ENCODE measurements at places on chromosomes 12 and 14. TPM values are rescaled to one million over a fixed set of nuclear protein-coding genes. Genes with fewer than 3 reads are reported as not detected.

- H3K4me3 ChIP-seq = no peak overlapping the region
- H3K27ac ChIP-seq = no peak overlapping the region
- DNase-seq = no peak
- H3K4me1 ChIP-seq = no peaks in the 10 kb centered on the region
- H3K36me3 ChIP-seq = no peaks in the 10 kb centered on the region
Measured at GRCh38 chr12:29110506-29111442, 38.3 kb upstream of the FAR2 start.

The SALL2 gene
- total RNA-seq = 1.1 TPM

GRCh38 chr12:53060721-53061276, 10.9 kb downstream of the TNS2 start:
- H3K27me3 ChIP-seq = no peaks in the 10 kb centered on the region
- H3K4me1 ChIP-seq = no peaks in the 10 kb centered on the region
- H3K27ac ChIP-seq = peak overlapping the region; percentile 21

The OTOGL gene
- total RNA-seq = not detected

The TPPP2 gene
- total RNA-seq = 2.2 TPM

- H3K4me3 ChIP-seq = no peak overlapping the region
- no peaks in the 10 kb centered on the region for H3K36me3 ChIP-seq
- no peaks in the 10 kb centered on the region for H3K27me3 ChIP-seq
- DNase-seq = no peak
- no peaks in the 10 kb centered on the region for H3K4me1 ChIP-seq
Measured at GRCh38 chr12:16603916-16604575, 1.9 kb downstream of the LMO3 start.

GRCh38 chr12:22164139-22164538, 118.1 kb downstream of the CMAS start:
- no peaks in the 10 kb centered on the region for H3K27me3 ChIP-seq
- no peak overlapping the region for H3K27ac ChIP-seq
- DNase-seq = no peak
- no peak overlapping the region for H3K4me3 ChIP-seq
- no peaks in the 10 kb centered on the region for H3K4me1 ChIP-seq

The RAB35 gene
- total RNA-seq = 21.7 TPM

DNA sequence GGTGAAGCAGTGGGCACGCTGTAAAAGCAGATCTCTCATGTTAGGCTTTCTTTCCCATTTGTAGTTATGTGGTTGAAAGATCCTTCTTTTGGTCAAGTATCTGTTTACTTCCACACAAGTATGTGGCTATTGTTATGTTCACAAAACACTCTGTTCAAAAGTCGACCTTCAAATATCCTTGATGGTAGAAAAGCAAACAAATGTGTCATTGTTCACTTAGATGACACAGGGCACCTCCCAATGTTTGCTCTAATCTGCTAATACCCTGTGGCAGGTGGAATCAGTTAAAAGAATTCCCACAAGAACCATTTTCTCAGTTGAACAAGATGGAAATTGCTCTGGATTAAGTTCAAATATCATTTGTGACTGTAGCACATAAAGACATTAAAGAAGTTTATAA, 43.6 kb upstream of the NAA30 start:
- DNase-seq = no peak
- H3K4me3 ChIP-seq = no peak overlapping the region
- H3K4me1 ChIP-seq = no peaks in the 10 kb centered on the region
- no peak overlapping the region for H3K27ac ChIP-seq
- no peaks in the 10 kb centered on the region for H3K36me3 ChIP-seq

The CIROP gene
- not detected for total RNA-seq

All from right lobe of liver (tissue), 6 donors.